T-helper 17 cell (primary cell): ENCODE measurements at places on chromosomes 1 and 21. TPM values are rescaled to one million over a fixed set of nuclear protein-coding genes. Genes with fewer than 3 reads are reported as not detected.

DNA sequence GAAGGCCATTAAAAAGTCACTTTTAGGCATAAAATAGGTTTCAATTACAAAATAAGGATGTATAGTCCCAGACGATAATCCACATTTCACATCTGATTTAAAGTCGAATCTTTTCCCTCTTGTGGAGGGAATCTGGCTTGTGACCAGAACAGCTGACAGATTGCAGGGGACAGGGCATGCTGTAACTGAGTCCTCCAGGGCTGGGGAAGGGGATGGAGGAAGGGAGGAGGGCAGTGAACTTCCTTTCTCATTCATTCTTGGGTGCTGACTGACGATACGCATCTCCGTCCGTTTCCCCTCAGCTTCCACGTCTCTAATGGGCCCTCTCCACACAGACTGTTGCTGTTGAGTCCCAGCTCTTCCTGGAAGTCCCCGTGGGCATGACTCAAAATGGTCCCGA lies 108.1 kb upstream of the CSF3R start:
- H3K36me3 ChIP-seq = peaks cover 2% of the 10 kb centered on the region
- H3K4me3 ChIP-seq = no peak overlapping the region
- H3K4me1 ChIP-seq = peaks cover 7% of the 10 kb centered on the region

The SAMD13 gene
- not detected for total RNA-seq

The GPR157 gene
- 5.6 TPM for total RNA-seq

DNA sequence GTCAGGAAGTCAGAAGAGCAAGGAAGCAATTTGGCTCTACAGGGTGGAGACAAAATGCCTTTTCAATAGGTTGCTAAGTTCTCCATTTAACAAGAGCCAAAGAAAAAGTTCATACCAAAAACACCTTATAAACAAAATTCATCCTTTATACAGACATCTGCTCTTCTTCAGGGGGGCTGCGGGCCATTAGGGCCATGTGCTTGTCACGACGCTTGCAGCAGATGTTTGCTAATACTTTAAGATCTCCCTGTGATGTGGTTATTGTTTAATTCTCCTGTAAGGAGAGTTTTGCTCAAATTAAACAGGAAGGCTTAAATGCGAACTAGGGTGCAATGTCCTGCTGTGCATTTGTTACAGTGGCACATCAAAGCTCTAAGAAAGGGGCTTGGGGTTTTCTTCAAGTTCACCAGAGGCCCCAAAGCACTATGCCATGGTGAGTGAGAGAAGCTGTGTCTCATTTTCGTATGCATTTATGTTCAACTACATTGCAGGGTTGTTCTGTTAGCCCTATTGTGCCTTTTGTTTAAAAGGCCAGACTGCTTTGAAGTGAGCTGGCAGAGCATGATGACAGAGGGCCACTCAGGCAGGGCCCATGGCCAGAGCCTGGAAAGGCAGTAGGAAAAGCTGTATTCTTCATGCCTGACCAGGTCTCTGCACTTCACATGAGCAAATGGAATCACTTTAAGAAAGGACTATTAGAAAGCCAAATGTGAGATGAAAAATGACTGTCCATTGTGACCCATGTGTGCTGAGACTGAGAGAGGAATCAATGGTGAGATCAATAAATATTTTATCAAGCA lies 24.8 kb upstream of the NTPCR start:
- H3K27me3 ChIP-seq = no peaks in the 10 kb centered on the region
- DNase-seq = no peak
- peak overlapping the region; percentile 87 for H3K27ac ChIP-seq
- no peaks in the 10 kb centered on the region for H3K36me3 ChIP-seq
- H3K4me1 ChIP-seq = peaks cover 32% of the 10 kb centered on the region
- H3K4me3 ChIP-seq = peak overlapping the region; percentile 79

GRCh38 chr21:35225573-35225972 lies 176.5 kb upstream of the RUNX1 start:
- no peak for DNase-seq
- H3K4me3 ChIP-seq = no peak overlapping the region
- no peak overlapping the region for H3K27ac ChIP-seq
- no peaks in the 10 kb centered on the region for H3K36me3 ChIP-seq
- peaks cover 39% of the 10 kb centered on the region for H3K4me1 ChIP-seq

- peak overlapping the region; percentile 61 for H3K27ac ChIP-seq
- peaks cover 36% of the 10 kb centered on the region for H3K4me1 ChIP-seq
- DNase-seq = no peak
Measured at GRCh38 chr21:42257091-42257765, 38.3 kb downstream of the ABCG1 start.

- H3K27me3 ChIP-seq = no peaks in the 10 kb centered on the region
- no peak overlapping the region for H3K27ac ChIP-seq
- DNase-seq = no peak
- H3K36me3 ChIP-seq = peaks cover 3% of the 10 kb centered on the region
- H3K4me1 ChIP-seq = peaks cover 4% of the 10 kb centered on the region
Measured at GRCh38 chr1:245932302-245932972, 574.6 kb downstream of the SMYD3 start.

GRCh38 chr1:53345996-53346813 lies 18.3 kb upstream of the LRP8 start:
- H3K27ac ChIP-seq = no peak overlapping the region
- no peak for DNase-seq
- H3K4me3 ChIP-seq = no peak overlapping the region
- H3K36me3 ChIP-seq = no peaks in the 10 kb centered on the region
- H3K27me3 ChIP-seq = no peaks in the 10 kb centered on the region

GRCh38 chr1:65339866-65340468 lies 30.6 kb downstream of the DNAJC6 start:
- no peak overlapping the region for H3K4me3 ChIP-seq
- H3K4me1 ChIP-seq = no peaks in the 10 kb centered on the region
- H3K36me3 ChIP-seq = no peaks in the 10 kb centered on the region
- DNase-seq = no peak

The KRTAP7-1 gene
- total RNA-seq = not detected

DNA sequence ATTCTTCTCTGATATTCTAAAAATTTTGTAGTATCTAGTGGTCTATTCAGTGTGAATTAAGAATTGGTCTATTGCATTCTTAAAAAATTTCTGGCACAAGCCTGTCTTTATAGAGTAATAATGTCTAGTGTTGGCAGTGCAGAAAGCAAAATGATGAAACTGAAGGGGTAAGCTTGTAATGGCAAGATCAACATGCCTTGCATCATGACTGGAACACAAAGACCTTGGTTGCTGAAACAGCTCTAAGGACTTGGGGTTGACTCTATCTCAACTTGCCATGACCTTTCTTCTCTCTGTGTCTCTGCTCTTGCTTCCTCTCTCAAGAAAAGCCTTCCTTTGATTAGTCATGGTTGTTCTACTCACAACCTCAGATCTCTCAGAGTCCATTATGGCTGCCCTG lies 46.8 kb upstream of the PROX1 start:
- DNase-seq = no peak
- H3K36me3 ChIP-seq = peaks cover 3% of the 10 kb centered on the region
- no peak overlapping the region for H3K27ac ChIP-seq
- H3K4me1 ChIP-seq = no peaks in the 10 kb centered on the region
- H3K27me3 ChIP-seq = peaks cover 5% of the 10 kb centered on the region

- H3K4me1 ChIP-seq = peaks cover 24% of the 10 kb centered on the region
- H3K36me3 ChIP-seq = peaks cover 2% of the 10 kb centered on the region
- peak overlapping the region; percentile 100 for H3K4me3 ChIP-seq
- peak; percentile 74 for DNase-seq
- no peaks in the 10 kb centered on the region for H3K27me3 ChIP-seq
Measured at GRCh38 chr1:161227196-161227871, 1.5 kb downstream of the TOMM40L start.

The OR2T8 gene
- not detected for total RNA-seq

DNA sequence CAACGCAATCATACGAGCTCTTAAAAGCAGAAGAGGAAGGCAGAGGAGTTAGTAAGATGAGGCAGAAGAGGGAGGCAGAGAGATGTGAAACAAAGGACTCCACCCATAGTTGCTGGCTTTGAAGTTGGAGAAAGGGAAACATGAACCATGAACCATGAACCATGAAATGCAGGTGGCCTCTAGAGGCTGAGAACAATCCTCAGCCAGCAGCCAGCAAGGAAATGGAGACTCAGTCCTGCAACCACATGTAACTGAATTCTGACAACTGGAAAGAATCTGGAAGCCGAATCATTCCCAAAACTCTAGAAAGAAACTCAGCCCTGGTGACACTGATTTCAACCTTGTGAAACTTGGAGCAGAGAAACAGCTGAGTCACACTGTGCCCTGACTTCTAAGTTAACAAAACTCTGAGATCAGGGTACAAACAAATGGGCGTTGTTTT lies 10.1 kb downstream of the DIPK1A start:
- DNase-seq = no peak
- no peak overlapping the region for H3K27ac ChIP-seq
- H3K4me3 ChIP-seq = no peak overlapping the region
- H3K27me3 ChIP-seq = no peaks in the 10 kb centered on the region
- H3K4me1 ChIP-seq = peaks cover 36% of the 10 kb centered on the region
- H3K36me3 ChIP-seq = peaks cover 4% of the 10 kb centered on the region

- peaks cover 5% of the 10 kb centered on the region for H3K4me1 ChIP-seq
- no peak overlapping the region for H3K4me3 ChIP-seq
- no peak overlapping the region for H3K27ac ChIP-seq
- no peaks in the 10 kb centered on the region for H3K27me3 ChIP-seq
Measured at GRCh38 chr1:6102532-6102845, 56.8 kb downstream of the KCNAB2 start.

The SNRNP40 gene
- total RNA-seq = 55.8 TPM

DNA sequence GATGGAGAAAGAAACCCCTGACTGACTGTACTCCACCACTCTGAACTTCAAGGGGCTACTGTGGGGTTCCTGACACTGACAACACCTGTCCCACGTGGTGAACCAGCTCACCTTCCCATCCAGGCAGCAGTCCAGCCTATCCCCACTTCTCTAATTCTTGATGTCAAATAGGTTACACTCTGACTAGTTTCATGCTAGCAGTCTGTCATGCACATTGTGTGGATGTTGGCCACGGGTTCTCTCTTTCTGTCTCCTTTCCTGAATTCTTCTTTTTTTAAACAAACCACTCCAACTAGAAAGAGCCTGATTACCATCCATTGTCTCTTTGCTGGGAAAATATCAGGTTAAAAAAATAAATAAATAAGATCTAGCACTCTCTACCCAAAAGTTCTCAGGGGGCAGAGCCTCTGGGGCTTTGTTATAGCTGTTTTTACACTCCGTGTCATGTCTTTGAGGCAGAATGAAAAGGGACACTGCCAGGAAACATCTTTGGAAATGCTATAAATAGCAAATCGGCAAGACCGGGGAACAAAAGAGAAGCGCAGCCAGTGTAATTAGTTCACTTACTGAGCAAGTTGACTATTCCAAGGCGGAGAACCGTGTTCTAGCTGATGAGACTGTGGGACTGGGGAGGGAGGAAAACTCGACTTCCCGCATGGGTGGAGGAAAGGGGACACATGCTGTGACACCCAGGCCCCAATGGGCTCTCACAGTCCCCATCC lies 356.1 kb downstream of the OMA1 start:
- no peaks in the 10 kb centered on the region for H3K4me1 ChIP-seq
- no peak for DNase-seq
- H3K4me3 ChIP-seq = no peak overlapping the region
- no peak overlapping the region for H3K27ac ChIP-seq
- peaks cover 8% of the 10 kb centered on the region for H3K27me3 ChIP-seq

- no peak overlapping the region for H3K4me3 ChIP-seq
- peaks cover 57% of the 10 kb centered on the region for H3K27me3 ChIP-seq
- DNase-seq = no peak
- no peak overlapping the region for H3K27ac ChIP-seq
Measured at GRCh38 chr1:208537198-208537597, 293.0 kb upstream of the PLXNA2 start.

GRCh38 chr21:28799926-28800325 lies 192.8 kb downstream of the LTN1 start:
- DNase-seq = no peak
- H3K36me3 ChIP-seq = peaks cover 3% of the 10 kb centered on the region
- no peak overlapping the region for H3K27ac ChIP-seq
- no peak overlapping the region for H3K4me3 ChIP-seq
- H3K4me1 ChIP-seq = peaks cover 2% of the 10 kb centered on the region

GRCh38 chr1:108609483-108610049 lies 49.7 kb downstream of the EEIG2 start:
- H3K27ac ChIP-seq = peak overlapping the region; percentile 73
- H3K4me3 ChIP-seq = no peak overlapping the region
- DNase-seq = no peak
- no peaks in the 10 kb centered on the region for H3K27me3 ChIP-seq
- peaks cover 8% of the 10 kb centered on the region for H3K36me3 ChIP-seq

GRCh38 chr21:26946744-26947446 lies 20.0 kb downstream of the ADAMTS5 start:
- no peak overlapping the region for H3K27ac ChIP-seq
- no peak overlapping the region for H3K4me3 ChIP-seq
- H3K27me3 ChIP-seq = peaks cover 11% of the 10 kb centered on the region
- DNase-seq = no peak
- no peaks in the 10 kb centered on the region for H3K4me1 ChIP-seq

- peaks cover 34% of the 10 kb centered on the region for H3K27me3 ChIP-seq
- H3K4me3 ChIP-seq = peak overlapping the region; percentile 84
- no peak overlapping the region for H3K27ac ChIP-seq
- H3K4me1 ChIP-seq = peaks cover 10% of the 10 kb centered on the region
Measured at GRCh38 chr1:86503406-86504136, 34.8 kb downstream of the CLCA1 start.

The LAMC2 gene
- total RNA-seq = not detected

DNA sequence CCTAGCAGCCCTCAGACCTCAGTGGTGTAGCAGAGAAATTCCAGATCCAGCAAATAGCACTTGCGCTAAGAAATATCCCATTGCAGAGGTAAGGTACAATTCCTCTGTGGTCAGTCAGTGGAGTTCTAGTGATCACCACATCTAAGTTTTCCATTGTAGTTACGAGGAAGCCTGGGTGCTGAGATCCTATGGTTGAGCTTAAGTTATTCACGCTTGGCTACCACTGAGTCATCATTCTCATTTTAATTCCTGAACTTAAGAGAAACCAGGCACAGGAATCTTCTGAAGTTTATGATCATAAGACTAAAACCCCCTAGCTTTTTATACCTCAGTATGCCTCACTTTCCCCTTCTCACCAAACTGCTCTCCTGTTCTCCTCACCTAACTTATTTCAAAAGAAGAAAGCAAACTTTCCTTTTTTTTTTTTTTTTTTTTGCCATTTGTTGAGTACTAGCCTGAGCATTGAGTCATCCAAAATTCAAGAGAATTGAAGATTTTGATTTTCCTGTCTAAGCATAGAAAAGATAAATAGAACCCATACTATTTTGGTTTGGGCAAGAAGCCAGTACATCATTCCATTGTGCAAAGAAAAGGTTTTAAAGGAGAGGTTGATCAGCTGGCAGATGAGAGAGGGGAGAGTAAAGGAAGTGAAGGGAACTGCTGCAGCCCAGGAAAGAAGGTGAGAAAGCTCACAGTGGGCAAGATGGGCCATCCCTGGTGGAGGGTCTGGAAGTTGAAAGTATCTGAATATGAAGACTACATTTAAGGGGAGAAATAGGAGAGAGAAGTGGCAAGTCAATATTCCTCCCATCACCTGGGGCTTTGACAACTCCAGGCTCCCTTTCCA lies 39.9 kb downstream of the SERBP1 start:
- no peak overlapping the region for H3K27ac ChIP-seq
- H3K4me3 ChIP-seq = no peak overlapping the region
- peaks cover 4% of the 10 kb centered on the region for H3K36me3 ChIP-seq
- no peaks in the 10 kb centered on the region for H3K27me3 ChIP-seq
